Epithelial cell of alveolus of lung (primary cell): ENCODE measurements at places on chromosomes 3 and 15. TPM values are rescaled to one million over a fixed set of nuclear protein-coding genes. Genes with fewer than 3 reads are reported as not detected.

The IMPG2 gene
- total RNA-seq = under 0.01 and 0.24 TPM in 2 replicates

The EIF2A gene
- 156 and 186 TPM in 2 replicates for total RNA-seq

The NDN gene
- 76.9 and 172 TPM in 2 replicates for total RNA-seq

The GOLGA6L10 gene
- 0.13 TPM in 1 of 2 replicates, not detected in the other for total RNA-seq

The B3GNT5 gene
- total RNA-seq = 20.4 and 32.1 TPM in 2 replicates

The RHOA gene
- 493 and 605 TPM in 2 replicates for total RNA-seq

The TUSC7 gene
- not detected in 2 replicates for total RNA-seq

The RTP3 gene
- total RNA-seq = not detected in 2 replicates
